ENCODE measurements at places on chromosomes 7 and 10.

- DNase-seq, result no peak
Observed at GRCh38 chr10:125802131-125802530, 20.9 kb downstream of the UROS start.

DNA sequence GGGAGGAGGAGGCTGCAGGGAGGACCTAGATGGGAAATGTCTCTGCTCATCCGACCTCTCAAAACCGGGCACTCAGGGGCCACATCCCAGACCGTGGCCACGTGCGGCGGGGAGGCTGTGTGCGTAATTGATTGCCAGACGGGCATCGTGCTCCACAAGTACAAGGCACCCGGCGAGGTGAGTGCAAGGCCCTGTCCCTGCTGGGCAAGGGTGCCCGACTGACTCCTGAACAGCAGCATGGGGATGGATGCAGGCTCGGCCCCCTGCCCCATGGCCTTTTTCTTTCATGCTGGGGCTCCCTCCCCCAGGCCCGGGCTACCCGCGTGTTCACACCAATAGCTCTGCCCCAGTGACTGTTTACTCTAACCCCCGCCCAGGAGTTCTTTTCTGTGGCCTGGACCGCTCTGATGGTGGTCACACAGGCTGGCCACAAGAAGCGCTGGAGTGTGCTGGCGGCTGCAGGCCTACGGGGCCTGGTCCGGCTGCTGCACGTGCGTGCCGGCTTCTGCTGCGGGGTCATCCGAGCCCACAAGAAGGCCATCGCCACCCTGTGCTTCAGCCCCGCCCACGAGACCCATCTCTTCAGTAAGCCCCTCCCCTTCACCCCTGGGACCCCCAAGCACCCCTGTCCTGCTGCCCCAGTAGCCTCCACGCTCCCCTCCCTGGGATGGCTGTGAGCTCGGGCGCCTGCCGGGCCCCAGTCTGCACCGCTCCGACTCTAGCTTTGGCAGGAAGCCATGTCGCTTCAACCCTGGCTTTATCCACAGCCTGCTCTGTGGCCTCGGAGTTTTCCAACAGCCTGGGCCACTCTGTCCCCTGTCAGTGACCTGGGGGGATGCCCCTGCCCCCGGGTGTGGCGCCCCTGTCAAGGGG lies 3.9 kb downstream of the LRWD1 start:
- no peak for DNase-seq

GRCh38 chr10:102344067-102344466 lies 51.4 kb upstream of the NFKB2 start:
- DNase-seq, result no peak

DNA sequence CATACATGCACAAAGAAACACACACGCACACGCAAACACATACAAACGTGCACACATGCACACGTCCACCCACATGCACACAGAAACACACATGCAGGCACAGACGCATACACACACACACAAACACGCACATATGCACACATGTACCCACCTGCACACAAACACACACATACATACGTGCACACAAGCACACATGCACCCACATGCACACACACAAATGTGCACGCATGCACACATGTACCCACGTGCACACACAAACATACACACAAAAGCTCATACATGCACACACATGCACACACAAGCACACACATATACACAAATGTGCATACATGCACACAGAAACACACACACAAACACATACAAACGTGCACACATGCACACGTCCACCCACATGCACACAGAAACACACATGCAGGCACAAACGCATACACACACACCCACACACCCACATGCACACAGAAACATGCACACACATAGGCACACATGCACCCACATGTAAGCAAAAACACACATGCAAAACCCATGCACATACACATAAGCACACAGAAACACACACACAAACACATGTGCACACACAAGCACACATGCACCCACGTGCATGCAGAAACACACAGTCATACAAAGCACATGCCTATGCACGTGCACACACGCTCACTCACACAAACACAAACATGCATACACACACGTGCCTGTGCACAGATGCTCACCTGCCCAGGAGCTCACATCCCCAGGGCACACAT lies 44.8 kb downstream of the FOXL3 start:
- no peak for DNase-seq

GRCh38 chr10:12018438-12019282 lies 23.9 kb downstream of the UPF2 start:
- no peak for DNase-seq

- DNase-seq, result no peak
Observed at GRCh38 chr7:95088536-95089215, 181.3 kb downstream of the PPP1R9A start.

GRCh38 chr7:114620208-114620607 lies 205.6 kb downstream of the FOXP2 start:
- DNase-seq, result no peak

- DNase-seq, result peak; percentile 10
Observed at GRCh38 chr10:69901628-69902505, 100.2 kb downstream of the COL13A1 start.

DNA sequence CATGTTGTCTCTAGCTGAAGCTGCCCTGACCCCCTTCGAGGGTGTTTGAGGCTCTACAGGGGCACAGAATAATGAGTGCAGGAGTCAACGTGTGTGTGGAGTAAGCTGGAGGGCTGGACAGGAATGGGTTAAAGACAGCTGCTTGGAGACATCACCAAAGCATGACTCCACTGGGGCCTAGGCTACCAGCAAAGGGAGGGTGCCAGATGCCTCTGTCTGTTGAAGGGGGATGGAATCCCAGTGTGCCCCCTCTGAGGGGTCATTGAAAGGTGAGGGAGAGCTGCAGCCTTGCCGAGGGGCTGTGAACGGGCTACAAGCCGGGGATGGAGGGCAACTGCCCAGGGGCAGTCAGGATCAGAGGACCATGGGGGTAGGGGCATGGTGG lies 51.7 kb upstream of the PODXL start:
- DNase-seq, result no peak

DNA sequence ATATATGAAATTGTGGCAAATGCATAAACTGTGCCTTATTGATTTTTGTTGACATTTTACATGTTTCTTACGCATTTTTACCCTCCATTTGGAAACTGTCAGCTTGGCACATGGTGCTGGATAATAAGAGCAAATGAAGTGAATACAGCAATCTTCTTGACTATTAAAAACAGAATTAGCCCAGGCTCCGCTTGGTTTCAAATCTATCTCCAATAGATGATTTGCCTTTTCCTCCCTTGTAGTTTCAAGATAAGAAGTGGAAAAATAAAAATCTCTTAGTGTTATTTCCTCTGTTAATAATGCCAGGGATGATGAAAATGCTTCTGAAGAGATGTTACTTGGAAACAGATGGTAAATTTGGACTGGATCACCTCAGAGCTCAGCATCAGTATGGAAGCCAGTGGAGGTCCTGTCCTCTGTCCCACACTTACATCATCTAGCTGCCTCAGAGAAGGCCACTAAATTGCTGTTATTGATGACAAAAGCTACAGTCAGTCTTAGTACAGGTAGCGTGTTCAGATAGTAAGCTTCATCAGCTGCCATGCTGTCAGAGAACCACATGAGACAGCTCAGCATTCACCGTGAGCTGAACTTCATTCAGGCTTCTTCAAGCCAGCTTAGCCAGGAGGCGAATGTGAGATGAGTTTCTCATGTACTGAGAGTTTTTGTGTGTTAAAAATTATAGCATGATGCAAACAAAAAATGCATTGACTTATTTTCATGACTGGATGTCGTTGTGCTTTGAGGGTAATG lies 246.8 kb downstream of the CELF2 start:
- no peak for DNase-seq

DNA sequence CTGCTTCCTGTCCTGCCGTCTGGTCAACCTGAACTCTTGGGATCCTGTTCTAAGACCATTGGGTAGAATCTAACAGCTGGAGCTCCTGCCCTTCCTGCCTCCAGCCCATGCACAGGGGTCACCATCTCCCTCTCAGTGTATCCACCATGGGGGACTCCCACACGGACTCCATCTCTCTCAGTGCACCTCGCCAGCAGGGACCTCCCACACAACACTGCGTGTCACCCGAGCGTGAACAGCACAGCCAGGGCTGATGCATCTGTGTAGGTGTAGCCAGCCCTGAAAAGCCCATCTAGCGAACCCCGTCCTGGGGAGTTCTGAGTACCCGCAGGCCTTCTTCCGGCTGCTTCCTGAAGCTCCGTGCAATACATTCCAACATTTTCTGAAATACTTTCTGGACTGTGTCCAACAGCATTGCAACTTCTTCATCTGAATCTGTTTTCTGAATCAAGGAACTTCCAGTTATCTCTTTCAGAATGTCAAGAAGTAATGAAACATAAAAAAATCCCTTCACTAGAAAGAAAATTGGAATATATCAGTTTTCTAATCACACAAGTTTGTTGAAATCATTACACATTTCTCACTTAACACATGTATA lies 52.5 kb downstream of the NCAPG2 start:
- no peak for DNase-seq

DNA sequence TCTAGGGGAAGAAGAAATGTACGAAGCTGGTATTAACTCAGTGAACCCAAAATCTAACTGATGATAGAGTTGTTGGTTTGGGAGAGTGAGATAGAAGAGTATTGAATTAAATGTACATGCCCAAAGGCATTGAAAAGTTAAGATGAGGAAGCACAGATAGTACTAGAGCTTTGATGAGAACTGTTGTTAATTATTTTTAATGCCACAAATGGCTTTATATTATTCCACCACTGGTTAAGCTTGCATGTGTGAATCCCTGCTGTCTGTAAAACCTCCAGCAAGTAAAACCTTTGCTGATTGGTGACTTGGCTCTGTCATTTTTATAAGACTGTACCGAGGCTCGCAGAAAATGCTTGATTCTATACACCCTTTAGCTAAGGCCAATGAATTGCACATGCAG lies 382.7 kb upstream of the LRGUK start:
- DNase-seq, result no peak

DNA sequence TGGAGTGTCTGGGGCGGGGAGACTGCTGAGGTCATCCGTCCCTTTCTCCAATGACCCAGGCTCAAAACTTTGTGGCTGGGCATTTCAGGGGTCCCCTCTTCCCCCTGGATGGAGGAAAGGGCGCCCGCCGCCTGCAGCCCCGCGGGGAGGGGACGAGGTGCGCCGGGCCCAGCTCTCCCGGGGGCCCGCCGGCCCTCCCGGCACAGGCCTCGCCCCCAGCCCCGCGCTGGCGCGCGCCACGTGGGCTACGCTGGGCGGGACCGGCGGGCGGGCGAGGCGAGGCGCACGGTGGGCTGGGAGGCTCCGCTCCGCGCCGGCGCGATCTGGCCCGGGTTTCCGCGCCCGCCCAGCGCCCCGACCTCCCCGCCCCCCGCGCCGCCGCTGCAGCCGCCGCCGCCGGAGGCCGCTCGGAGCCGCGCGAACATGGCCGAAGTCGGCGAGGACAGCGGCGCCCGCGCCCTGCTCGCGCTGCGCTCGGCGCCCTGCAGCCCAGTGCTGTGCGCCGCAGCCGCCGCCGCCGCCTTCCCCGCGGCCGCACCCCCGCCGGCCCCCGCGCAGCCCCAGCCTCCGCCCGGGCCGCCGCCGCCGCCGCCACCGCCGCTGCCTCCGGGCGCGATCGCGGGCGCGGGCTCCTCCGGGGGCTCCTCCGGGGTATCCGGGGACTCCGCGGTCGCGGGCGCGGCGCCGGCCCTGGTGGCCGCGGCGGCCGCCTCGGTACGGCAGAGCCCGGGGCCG lies at the start of gene FOXK1:
FOXK1 (plus strand) TSS at position 410 of the 735 bp plus-strand sequence; CDS start at position 424, 14 bp downstream.
- peak; percentile 49 for DNase-seq
